HCT116 (cell line): ENCODE measurements at places on chromosomes 4 and X. TPM values are rescaled to one million over a fixed set of nuclear protein-coding genes. Genes with fewer than 3 reads are reported as not detected.

DNA sequence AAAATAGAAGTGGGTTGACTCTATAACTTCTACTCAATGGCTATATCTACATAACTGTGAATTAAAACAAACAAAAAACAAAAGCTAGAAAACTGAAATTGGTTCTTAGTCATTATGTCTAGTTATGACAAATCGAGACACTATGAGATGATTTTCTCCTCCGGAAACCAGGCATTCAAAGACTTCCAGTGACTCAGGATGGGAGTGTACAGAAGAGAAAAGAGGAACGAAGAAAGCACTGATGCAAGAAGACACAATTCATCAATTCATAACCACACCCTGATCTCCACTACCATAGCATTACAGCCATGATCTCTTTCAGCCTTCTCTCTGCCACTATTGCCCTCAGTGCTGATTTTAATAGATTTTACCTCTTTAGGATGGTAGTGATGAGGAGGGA, 253.6 kb downstream of the CBLL2 start:
- DNase-seq = peak; percentile 51

DNA sequence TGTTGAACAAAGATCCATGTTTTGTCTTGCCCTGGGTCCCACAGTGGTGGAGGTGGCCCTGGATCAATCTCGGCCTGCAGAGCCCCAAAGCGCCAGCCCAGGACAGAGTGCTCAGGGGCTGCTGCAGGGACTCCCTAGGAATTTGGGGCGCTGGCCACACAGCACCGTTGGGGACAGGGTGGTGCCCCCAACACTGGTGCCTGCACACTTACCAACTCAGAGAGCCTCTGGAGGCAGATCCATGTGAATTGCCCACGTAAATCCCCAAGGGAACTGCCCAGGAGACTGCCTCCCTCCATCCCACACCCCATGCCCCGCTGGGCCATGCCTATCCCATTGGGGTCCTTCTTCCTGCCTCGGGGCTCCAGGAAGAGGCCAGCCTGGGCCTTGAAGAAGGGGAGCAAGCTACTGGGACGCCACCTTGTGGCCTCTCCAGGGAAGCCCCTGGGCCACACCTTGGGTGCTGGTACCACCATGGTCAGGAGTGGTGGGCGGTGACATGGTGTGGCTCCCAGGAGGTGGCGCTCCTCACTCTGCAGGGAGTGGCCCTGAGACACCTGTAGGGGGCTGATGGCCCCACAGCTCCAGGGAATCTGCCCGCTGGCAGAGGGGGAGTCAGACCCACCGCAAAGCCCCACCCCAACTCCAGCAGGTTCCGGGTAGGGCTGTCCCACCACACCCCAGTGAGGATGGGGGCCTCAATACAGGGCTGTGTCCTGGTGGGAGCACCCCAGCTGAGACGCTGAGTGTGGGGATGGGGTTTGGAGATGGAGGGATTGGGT, 22.8 kb downstream of the CFAP99 start:
- DNase-seq = peak; percentile 85

GRCh38 chr4:169045862-169046584, 36.0 kb upstream of the CBR4 start:
- DNase-seq = no peak

DNA sequence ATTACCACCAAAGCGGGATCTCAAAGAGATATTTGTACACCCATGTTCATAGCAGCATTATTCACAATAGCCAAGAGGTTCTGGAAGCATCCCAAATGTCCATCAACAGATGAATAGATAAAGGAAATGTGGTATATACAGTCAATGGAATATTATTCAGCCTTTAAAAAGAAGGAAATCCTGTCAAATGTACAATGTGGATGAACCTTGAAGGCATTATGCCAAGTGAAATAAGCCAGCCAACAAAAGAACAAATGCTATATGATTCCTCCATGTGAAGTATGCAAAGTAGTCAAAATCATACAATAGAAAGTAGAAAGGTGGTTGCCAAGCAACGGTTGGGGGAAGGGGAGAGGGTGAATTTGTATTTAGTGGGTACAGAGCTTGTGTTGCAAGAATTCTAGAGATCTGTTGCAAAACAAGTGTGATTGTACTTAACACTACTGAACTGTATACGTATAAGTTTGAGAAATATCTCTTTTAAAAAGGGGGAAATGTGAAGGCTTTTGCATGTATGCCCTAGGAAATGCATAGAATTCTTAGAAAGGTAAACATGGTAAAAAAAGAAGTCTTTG, 5.0 kb upstream of the ZRSR2 start:
- DNase-seq = no peak

Gene PSAPL1
- total RNA-seq = 0.05 TPM

DNA sequence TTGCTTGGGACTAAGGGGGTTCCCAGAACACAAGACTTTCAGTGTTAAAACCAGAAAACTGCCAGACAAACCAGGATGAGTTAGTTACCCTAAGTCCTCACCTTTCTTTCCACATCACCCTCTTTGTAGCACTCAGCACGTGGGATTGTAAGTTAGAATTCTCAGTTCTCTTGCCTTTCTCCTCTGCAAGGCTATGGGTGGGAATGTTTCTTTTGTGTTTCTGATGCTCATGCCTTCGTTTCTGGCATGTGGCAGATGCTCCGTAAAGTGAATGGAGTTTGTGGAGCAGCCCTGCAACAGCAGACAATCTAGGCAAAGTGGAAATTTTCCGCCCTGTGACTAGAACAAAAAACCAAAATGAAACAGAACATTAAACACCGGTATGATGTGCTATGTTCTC, 64.7 kb upstream of the SPP1 start:
- no peak for DNase-seq

- no peak for DNase-seq
Observed at GRCh38 chrX:9466124-9466495, 1.3 kb downstream of the TBL1X start.

GRCh38 chr4:140450352-140450751, 22.9 kb upstream of the CLGN start:
- DNase-seq = no peak

GRCh38 chr4:55122235-55122634, 3.2 kb downstream of the KDR start:
- no peak for DNase-seq

Gene CYBB
- 0.59 TPM for total RNA-seq

GRCh38 chr4:94238160-94238559, 30.5 kb downstream of the SMARCAD1 start:
- DNase-seq = no peak

Gene TRIM75
- total RNA-seq = not detected

DNA sequence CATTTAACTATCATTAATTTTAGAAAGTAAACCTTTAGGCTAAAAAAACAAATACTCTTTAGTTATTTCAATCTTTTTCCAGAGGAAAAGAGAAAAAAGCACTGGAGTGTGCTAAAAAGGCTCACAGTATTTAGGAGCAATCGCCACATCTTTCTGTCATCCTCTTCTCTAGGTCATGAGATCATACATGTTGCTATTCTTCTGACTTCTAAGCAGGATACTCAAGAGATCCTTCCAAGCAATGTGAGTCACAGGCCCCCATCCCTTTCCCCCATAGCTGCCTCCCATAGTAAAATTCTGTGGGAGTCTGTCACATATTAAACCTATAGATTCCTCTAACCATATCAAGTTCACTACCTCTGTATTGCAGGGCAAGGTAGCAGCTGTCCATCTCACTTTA, 7.7 kb downstream of the EDNRA start:
- no peak for DNase-seq

DNA sequence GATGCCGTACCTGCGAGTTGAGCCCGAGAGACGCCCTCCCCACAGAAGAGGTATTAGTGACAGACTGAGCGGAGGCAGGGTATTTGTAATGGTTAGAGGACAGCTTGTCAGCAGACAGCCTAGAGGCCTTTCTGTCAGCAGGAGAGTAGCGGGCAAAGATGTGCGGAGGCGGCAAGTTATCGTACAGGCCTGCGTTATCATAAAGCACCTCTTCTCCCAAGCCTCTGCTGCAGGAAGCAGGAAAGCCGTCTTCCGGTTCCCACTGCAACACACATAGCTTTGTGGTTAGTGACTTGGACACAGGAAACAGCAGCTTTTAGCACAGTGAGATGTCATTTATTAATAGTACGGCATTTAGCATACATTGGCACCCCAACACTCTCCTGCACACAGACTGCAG, 158.3 kb downstream of the AFAP1 start:
- DNase-seq = no peak

Gene PFKFB1
- 0.81 TPM for total RNA-seq

Gene MAGEB1
- 0.69 TPM for total RNA-seq

DNA sequence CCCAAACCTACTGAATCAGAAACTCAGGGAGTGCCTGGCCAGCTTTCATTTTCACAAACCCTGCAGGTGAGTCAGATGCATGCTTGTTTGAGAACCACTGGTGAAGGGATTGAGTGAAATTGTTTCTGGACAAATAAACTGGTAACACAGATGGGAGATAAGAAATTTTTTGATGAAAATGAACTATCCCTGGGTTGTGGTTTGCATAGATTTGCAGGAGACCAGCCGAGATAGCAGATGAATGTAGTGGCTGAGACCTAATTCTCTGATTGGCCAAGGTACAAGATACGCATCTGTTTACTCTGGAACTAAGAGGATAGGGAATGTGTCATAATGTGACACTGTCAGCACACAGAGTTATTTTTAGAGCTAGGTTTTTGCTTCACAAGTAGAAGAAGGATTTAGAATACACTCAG, 117.8 kb upstream of the NOCT start:
- DNase-seq = no peak

Gene RAI2
- total RNA-seq = not detected

DNA sequence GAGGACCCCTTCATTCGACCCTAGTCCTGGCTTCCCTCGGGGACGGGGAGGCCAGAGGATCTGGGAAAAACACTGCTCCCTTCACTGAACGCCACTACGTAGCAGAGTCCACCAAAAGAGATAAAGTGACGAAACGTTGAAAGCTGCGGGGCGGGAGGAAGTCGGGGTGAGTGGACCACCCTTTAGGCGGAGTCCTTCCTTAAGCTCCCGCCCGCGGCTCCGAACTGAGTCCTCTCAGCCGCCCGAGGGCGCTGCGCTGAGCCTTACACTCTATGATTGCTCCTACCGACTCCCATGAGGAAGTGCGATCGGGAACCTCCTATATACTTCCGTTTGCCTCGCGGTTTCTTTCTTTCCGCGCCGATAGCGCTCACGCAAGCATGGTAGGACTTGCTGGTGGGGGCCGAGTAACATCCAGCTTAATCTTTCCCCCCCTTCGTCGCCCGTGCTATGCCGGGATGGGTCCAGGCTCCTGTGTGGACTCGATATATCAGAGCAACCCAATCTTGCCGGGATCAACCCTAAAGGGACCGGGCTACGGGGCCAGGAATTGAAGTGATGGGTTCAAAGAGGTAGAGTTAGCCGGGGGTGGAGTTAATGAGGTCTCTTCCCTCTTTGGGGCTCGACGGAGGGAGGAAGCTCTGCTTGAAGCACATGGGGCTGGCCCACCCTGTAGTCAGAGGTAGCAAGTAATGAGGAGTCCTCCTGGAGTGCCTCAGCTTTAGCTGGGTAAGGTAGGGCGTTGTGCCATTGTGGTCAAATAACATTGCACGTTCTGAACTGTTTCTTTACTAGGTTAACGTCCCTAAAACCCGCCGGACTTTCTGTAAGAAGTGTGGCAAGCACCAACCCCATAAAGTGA, at the start of gene RPL36A:
Gene RPL36A (plus strand): TSS at position 348 of the 862 bp plus-strand sequence. CDS start 33 bp downstream, at position 381.
- peak; percentile 78 for DNase-seq

GRCh38 chr4:94724016-94724790, 33.6 kb upstream of the BMPR1B start:
- DNase-seq = no peak

DNA sequence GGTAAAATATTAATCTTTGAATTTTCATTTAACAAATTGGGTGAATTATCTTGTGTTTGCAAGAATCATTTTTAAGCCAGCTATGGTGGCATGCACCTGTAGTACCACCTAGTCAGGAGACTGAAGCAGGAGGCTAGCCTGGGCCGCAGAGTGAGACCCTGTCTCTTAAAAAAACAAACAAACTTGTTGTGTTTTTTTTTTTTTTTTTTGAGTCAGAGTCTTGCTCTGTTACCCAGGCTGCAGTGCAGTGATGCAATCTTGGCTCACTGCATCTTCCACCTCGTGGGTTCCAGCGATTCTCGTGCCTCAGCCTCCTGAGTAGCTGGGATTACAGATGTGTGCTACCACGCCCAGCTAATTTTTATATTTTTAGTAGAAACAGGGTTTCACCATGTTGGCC, 2.2 kb downstream of the TXLNG start:
- DNase-seq = no peak

DNA sequence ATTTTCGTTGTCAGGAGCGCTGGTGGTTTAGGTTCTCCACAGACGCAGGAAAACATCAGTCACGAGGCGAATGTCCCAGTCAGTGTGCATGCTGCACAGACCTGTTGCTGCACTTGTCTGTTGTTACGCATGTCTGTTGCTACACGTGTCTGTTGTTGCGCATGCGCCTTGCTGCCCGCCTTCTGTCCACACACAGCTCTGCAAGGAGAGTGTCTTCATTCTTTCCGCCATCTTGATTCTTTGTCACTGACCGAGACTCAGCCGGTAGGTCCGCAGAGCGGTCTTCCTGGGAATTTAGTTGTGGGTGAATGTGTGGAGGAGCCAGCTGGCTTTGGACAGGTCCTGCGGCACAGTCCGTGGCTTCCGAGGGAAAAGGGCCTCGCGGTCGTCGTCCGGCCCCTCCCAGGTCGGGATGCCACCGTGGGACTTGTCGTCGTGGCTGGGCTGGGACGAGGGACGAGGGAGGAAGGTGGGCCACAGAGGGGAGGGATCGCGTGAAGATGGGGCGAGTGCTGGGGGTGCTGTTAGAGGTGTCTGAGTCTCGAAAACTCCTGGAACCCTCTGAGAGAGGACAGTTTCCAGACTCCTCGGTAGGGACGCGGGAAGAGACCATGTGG, at the start of gene PAGE2B:
Gene PAGE2B (plus strand): TSS at position 180 of the 617 bp plus-strand sequence. CDS start 1,012 bp downstream, outside the sequence.
- DNase-seq = no peak

DNA sequence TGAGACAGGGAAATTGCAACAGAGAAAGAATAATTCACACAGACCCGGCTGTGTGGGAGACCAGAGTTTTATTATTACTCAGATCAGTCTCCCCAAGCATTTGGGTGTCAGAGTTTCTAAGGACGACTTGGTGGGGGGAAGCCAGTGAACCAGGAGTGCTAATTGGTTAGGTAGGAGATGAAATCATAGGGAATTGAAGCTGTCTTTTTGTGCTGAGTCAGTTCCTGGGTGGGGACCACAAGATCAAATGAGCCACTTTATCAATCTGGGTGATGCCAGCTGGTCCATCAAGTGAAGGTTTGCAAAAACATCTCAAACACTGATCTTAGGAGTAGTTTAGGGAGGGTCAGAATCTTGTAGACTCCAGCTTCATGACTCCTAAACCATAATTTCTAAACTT, 560.7 kb downstream of the ADGRL3 start:
- no peak for DNase-seq

Gene S100G
- not detected for total RNA-seq

Gene KCND1
- total RNA-seq = 5.5 TPM

- no peak for DNase-seq
Observed at GRCh38 chrX:78979789-78980464, 34.7 kb downstream of the P2RY10 start.

DNA sequence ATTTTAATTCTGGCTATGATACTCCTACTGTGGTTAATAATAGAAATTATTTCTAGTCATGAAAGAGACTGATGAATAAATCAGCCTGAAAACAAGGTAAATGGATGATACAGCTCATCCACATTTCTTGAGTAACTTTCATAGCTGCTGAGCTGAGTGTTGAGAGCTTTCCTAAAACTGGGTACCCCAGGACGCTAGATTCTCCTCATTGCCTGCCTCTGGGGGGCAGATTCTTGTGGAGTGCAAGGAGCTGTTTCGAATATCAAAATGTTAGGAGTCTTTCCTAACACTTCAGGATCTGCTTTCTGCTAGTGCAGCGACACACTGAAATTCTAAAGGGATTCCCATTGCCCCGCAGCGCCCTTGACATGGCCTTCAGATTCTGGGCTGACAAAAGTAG, 2.1 kb downstream of the MND1 start:
- DNase-seq = no peak

Gene GYPA
- not detected for total RNA-seq

Gene SH2D1A
- total RNA-seq = 0.15 TPM
